ENCODE measurements at places on chromosomes 4 and X.

DNA sequence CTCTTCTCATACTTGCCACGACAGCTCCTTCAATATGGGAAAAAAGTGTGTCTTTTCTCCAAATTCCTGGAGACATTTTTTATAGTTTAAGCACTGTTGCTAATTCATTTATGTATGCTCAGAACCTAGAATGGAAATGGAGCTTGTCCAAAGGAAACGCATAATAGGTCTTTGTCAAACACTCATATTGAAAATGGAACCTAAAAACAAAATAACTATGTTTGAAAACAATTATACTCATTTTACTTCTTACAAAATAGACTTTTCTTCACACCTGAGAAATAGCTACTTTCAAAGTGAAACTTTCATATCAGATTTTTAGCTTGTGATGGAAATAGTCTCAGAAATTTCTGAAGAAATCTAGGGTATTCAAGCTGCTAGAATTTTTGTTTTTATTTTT, 529.7 kb upstream of the BOD1L1 start:
- no peak for DNase-seq

DNA sequence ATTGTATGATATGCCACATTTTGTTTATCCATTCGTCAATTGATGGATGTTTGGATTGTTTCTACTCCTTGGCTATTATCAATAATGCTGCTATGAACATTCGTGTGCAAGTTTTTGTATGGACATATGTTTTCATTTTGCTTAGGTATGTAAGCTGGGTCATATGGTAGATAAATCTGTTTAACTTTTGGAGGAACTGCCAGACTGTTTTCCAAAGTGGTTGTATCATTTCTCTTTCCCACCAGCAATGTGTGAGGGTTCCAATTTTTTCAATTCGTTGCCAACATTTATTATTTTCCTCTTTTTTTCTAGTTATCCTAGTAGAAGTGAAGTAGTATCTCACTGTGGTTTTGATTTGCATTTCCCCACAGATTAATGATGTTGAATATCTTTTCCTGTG, 71.8 kb downstream of the DIAPH2 start:
- DNase-seq = no peak

DNA sequence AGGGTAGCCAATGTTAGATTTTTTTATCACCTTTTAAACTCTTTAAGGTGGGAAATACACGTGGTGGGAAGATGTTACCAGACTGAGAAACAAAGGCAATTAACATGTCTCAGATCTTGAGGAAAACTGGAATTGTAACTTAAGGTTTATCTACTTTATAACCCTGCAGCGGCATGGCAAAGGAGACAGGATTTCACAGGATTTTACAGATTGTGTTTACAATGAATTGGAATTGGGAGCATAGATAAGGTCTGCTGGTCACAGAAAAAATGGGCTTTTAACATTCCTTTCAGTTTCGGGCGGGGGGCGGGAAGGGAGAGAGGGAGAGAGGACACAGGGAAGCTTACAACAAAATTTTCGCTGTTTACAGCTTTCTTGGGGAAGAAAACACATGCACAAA, 467.5 kb upstream of the CT83 start:
- no peak for DNase-seq

DNA sequence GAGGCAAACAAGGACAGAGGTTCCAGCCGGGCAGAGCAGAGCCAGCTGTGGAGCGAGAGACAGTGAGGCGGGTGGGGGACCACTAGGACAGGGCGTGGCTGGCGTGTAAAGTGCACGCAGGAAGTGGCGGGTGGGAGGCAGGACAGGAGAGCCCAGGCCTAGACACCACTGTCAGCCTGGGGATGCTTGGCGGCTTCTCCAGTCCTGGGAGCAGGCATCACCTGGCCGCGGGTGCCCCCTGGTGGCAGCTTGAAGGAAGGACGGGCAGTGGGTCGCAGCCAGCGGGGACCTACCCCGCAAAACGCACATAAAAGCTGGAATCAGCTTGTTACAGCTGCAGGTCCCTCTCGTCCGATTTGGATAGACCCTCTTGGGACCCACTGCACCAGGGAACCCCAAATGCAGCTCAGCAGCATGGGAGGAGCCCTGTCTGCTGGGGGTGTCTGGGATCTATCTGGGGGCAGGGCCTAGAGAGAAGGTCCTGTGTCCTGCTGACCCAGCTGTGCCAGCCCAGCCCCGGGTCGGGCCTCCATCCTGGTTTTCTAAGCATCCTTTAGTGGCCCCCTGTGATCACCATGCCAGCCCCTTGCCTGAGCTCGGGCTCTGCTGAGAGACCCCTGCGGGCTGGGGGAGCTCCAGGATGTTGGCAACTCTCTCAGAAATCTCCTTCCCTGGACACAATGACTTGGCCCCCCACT, 57.7 kb downstream of the WFS1 start:
- DNase-seq = peak; percentile 8

GRCh38 chr4:18463987-18464559, 442.5 kb upstream of the LCORL start:
- DNase-seq = no peak

- no peak for DNase-seq
These were observed 329.1 kb downstream of the FBXW7 start for GRCh38 chr4:152206646-152207377.

All from NCI-H526 treated with DMSO at 0.1 percent for 48 hours (cell line).